Progenitor cell of endocrine pancreas (in vitro differentiated cells): ENCODE measurements at places on chromosomes 3 and 15. TPM values are rescaled to one million over a fixed set of nuclear protein-coding genes. Genes with fewer than 3 reads are reported as not detected.

DNA sequence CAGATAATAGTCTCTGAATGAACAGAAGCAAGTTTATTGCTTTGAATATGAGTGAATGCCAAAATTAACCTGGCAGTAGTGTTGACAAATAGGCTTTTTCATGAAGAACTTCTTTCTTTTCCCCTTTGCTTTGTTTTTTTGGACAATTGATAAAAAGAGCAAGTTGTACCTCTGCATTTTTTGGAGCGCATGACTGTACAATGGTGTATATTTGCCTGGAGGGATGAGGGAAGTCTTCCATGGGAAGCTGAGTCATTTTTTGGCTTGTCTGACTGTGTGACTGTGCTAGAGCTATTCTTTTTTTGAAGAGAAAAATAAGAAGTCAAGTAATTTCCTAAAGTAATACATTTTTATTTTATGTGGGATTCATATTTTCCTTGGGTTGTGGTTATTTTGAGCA, 186.9 kb downstream of the KLHL25 start:
- DNase-seq, result no peak

GRCh38 chr3:15350141-15350540, 17.8 kb upstream of the SH3BP5 start:
- no peak for DNase-seq

Gene THRB
- 19.7 and 28.4 TPM in 2 replicates for total RNA-seq

Gene CERS3
- 0.38 TPM in 1 of 2 replicates, not detected in the other for total RNA-seq

DNA sequence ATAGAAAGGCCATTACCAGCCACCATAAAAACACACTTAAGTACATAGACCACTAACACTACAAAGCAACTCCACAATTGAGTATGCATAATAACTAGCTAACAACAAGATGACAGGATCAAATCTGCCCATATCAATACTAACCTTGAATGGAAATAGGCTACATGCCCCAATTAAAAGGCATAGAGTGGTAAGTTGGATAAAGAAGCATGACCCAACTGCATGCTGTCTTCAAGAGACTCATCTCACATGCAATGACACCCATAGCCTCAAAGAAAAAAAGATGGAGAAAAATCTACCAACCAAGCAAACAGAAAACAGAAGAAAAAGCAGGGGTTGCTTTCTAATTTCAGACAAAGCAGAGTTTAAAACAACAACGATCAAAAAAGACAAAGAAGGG, 218.7 kb downstream of the ISL2 start:
- no peak for DNase-seq

DNA sequence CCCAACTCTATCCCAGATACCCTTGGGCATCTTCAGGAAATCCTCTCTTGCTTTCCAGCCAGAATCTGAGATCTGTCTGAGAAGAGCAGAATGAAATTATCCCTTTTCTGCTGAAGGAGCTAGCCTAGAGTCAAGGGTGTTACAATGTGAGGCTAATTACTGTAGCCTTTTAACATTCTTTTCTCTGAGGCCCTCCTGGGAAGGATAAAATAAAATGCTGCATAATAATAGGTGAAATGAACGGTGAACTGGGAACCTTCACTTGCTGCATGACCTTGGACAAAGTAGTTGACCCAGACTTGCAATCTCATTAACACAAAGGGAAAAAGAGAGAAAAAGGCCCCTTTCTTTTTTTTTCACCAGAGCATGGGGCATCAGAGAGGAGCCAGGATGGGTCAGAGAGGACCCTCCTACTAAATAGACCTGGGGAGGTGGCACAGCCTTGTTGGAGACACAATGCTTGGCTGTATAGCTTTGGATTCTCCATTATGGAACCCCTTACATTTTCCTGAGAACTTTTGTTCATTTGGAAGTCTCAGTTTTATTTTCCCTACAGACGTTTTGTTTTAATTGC, 137.0 kb upstream of the LIPC start:
- no peak for DNase-seq
